ENCODE measurements at places on chromosomes 7 and 10. TPM values are rescaled to one million over a fixed set of nuclear protein-coding genes. Genes with fewer than 3 reads are reported as not detected.

- H3K27me3 ChIP-seq: peaks cover 2% of the 10 kb centered on the region
- H3K27ac ChIP-seq: no peak overlapping the region
- H3K4me3 ChIP-seq: no peak overlapping the region
These were observed 63.7 kb downstream of the CELF2 start for GRCh38 chr10:11081408-11081807.

DNA sequence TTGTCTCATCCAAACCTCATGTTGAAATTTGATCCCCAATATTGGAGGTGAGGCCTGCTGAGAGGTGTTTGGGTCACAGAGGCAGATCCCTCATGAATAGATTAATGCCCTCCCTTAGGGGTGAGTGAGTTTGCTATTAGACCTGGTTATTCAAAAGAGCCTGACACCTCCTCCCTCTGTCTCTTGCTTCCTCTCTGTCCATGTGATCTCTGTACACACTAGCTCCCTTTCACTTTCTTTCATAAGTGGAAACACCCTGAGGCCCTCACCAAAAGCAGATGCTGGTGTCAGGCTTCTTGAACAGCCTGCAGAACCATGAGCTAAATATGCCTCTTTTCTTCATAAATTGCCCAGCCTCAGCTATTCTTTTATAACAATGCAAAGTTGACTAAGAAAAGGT is 447.1 kb downstream of the MDFIC start:
- no peak for DNase-seq
- H3K36me3 ChIP-seq: no peaks in the 10 kb centered on the region
- H3K4me1 ChIP-seq: peaks cover 3% of the 10 kb centered on the region
- H3K27ac ChIP-seq: no peak overlapping the region
- H3K4me3 ChIP-seq: no peak overlapping the region
- H3K27me3 ChIP-seq: no peaks in the 10 kb centered on the region

- H3K4me1 ChIP-seq: no peaks in the 10 kb centered on the region
- no peak overlapping the region for H3K4me3 ChIP-seq
- no peaks in the 10 kb centered on the region for H3K36me3 ChIP-seq
- no peak overlapping the region for H3K27ac ChIP-seq
These were observed 105.4 kb upstream of the KIF5B start for GRCh38 chr10:32161586-32161985.

GRCh38 chr7:77664715-77665114 is 31.5 kb upstream of the RSBN1L start:
- H3K27me3 ChIP-seq: no peaks in the 10 kb centered on the region
- no peak overlapping the region for H3K27ac ChIP-seq
- H3K4me3 ChIP-seq: no peak overlapping the region
- H3K36me3 ChIP-seq: no peaks in the 10 kb centered on the region

DNA sequence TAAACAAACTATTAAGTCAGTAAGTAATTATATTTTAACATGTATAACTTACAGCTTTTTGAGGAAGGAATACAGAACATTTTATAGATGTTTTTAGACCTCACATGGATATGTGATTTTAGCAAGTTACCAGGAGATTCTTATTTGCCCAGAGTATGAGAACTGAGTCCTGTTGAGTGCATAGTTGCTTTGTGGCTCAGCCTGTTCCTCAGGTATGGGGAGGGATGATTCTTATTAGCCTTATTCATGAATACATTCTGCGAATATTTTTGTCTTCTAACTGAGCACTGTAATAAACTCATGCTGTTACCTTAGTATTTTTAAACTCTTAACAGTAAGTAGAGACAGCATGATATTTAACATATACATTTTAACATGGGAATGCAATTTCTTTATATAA is 17.9 kb downstream of the BTAF1 start:
- H3K4me1 ChIP-seq: peaks cover 11% of the 10 kb centered on the region
- no peak overlapping the region for H3K27ac ChIP-seq
- H3K4me3 ChIP-seq: no peak overlapping the region

DNA sequence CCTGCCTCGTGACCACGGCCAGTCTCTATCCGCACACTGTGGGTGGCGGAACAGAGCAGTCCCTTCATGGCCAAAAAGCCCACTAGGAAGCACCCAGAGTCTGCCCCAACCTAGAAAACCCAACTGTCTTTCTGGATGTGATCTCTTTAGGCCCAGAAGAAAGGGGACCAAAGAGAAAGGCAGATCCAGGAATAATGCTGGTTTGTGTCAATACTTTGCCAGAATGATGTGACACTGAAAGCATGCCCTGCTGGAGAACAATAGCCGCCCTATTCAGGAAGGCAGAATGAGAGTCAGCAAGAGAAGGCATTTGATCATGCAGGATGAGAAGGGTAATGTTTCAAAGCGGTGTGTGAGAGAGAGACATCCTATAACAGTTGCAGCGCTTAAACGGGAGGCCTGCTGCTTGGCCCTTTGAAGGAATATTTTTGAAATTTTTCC is 274.7 kb downstream of the USP6NL start:
- H3K4me1 ChIP-seq: peaks cover 30% of the 10 kb centered on the region
- DNase-seq: no peak
- no peak overlapping the region for H3K4me3 ChIP-seq
- H3K27me3 ChIP-seq: no peaks in the 10 kb centered on the region

DNA sequence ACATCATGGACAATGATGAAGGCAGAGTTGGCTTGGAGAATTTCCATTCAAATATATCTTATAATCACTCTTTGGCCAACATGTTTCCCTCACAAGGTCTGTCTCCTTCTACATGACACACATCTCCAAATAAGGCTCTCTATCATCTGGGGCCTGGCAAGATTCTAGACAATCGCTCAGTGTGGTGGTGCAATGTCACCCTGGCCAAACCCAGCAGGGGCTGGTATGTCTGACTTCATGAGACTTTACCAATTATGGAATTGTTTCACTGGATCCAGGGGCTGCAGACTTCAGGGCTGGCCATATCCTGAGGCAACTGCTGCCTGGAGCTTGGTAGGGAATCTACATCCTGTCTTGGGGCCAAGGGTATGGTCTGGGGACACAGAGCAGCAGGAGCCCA is 319.0 kb downstream of the PLXNA4 start:
- H3K36me3 ChIP-seq: no peaks in the 10 kb centered on the region
- no peak overlapping the region for H3K27ac ChIP-seq
- no peak for DNase-seq
- H3K27me3 ChIP-seq: no peaks in the 10 kb centered on the region
- H3K4me3 ChIP-seq: no peak overlapping the region

DNA sequence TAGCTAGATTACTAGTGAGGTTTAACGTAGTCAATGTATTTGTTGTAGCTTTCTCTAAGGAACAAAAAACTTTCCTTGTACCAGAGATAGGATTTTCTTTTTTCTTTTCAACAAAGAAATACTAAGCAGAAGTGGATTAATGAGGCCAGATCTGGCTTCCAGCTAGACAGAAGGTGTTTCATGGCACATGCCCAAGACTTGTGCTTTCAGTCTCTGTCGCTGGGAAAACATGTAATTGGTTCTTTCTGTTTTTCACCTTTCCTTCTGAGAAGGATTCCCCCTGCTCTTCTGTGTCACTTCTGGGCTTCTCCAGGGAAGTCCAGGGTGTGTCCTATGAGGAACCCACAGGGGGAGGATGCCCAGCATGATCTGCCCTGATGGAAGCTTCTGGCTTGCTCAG is 492.2 kb downstream of the CCSER2 start:
- peaks cover 5% of the 10 kb centered on the region for H3K27me3 ChIP-seq
- no peaks in the 10 kb centered on the region for H3K36me3 ChIP-seq
- no peak overlapping the region for H3K4me3 ChIP-seq
- no peak for DNase-seq
- H3K4me1 ChIP-seq: no peaks in the 10 kb centered on the region
- H3K27ac ChIP-seq: no peak overlapping the region

GRCh38 chr10:37860494-37861190 is 3.2 kb upstream of the ZNF248 start:
- no peak for DNase-seq
- peaks cover 25% of the 10 kb centered on the region for H3K4me1 ChIP-seq
- no peaks in the 10 kb centered on the region for H3K27me3 ChIP-seq
- H3K27ac ChIP-seq: no peak overlapping the region
- no peak overlapping the region for H3K4me3 ChIP-seq

DNA sequence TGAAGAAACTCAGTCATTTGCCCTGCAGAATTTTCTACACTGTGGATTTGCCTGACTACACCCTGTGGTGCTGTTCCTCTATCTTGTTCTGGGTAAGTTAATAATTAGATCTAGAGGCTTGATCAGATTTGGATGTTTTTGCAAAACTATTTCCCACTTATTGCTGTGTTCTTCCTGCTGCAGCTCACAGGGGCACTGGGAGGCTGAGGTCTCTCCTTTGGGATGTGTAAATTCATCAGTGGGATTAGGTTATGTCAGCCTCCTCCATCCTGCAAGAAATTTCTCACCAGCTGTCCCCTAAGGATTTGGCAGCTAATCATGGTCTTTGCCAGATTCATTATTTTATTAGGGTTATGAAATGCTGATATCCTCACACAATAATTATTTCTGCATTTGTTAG is 148.1 kb upstream of the ZNF32 start:
- no peaks in the 10 kb centered on the region for H3K36me3 ChIP-seq
- no peaks in the 10 kb centered on the region for H3K4me1 ChIP-seq
- H3K27ac ChIP-seq: no peak overlapping the region
- H3K4me3 ChIP-seq: no peak overlapping the region
- H3K27me3 ChIP-seq: peaks cover 12% of the 10 kb centered on the region

DNA sequence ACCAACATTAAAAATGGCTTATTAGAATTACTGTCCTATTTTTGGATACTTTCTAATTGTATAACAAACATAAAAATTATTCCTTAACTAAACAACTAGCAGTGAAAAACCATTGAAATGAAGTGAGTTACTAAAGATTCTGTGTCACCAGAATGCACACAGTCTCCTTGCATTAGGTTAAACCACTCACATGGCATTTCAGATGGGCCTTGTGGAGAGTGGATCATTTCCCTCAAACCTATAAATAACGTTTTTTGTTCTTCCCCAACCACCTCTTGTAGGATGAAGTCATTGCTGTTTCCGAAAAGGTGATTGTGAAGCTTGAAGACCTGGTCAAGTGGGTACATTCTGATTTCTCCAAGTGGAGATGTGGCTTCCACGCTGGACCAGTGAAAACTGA is 38.4 kb downstream of the ARID5B start:
- no peak for DNase-seq
- H3K36me3 ChIP-seq: peaks cover 57% of the 10 kb centered on the region
- H3K27ac ChIP-seq: peak overlapping the region; percentile 84

DNA sequence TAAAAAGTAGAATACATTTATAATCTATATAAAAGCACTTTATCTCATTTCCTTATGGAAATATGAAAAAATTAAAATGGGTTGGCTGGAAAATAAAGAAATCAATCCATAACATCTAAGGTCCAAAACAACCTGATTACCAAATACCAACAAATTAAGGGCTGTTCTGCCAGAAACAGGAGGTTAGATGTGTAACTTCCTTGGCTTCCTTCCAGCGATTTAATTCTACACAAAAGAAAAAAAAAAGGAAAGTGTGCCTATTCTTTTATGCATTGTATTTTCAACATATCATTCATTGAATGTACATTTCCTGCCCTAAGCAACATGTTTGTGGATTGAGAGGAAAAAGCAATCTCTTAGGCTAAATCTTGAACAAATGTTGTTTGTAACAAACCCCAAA is 36.2 kb upstream of the USP6NL start:
- no peaks in the 10 kb centered on the region for H3K36me3 ChIP-seq
- no peak for DNase-seq
- H3K4me1 ChIP-seq: peaks cover under 1% of the 10 kb centered on the region

DNA sequence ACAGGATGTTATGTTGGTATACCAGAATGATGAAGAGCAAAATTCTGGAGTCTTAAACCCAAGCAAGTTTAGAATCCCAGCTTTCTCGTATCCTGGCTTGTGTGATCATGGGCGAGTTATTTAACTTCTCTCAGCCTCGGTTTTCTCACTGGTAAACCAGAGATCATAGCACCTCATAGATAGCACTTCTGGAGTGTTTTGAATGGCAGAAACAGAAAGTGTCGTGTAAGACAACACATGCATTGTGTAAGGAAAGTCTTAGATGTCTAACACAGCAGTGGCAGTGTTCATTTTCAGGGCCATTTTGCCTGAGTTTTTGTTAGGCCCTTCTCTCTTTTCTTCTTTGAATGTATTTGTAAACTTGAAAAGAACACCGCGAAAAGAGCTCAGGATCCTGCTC is 465.1 kb downstream of the AUTS2 start:
- H3K36me3 ChIP-seq: peaks cover 5% of the 10 kb centered on the region
- H3K27ac ChIP-seq: no peak overlapping the region
- no peak overlapping the region for H3K4me3 ChIP-seq
- no peak for DNase-seq
- peaks cover 8% of the 10 kb centered on the region for H3K4me1 ChIP-seq
- H3K27me3 ChIP-seq: no peaks in the 10 kb centered on the region

- peaks cover 40% of the 10 kb centered on the region for H3K36me3 ChIP-seq
- H3K27ac ChIP-seq: peak overlapping the region; percentile 98
- no peaks in the 10 kb centered on the region for H3K27me3 ChIP-seq
- peak overlapping the region; percentile 65 for H3K4me3 ChIP-seq
- H3K4me1 ChIP-seq: peaks cover 65% of the 10 kb centered on the region
- no peak for DNase-seq
These were observed 21.4 kb downstream of the STAMBPL1 start for GRCh38 chr10:88901206-88901983.

DNA sequence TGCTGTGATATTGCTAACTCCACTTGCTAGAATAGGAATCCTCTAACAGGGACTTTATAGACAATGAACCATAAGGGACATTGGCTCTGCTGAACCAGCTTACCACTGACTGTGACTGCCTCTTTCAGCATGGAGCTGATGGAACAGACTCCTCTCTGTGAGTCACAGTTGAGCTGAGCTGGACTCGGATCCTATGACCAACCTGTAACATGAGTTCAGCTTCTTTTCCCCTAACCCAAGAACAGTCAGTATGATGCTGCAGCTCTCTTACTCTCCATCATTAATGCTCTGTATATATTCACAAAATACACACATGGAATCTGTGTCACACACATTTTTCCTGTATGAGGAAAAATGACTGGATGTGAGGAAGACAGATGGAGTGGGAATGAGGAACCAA is 177.9 kb upstream of the BET1 start:
- no peak overlapping the region for H3K4me3 ChIP-seq
- no peak for DNase-seq
- H3K27me3 ChIP-seq: no peaks in the 10 kb centered on the region
- H3K4me1 ChIP-seq: peaks cover 20% of the 10 kb centered on the region
- H3K36me3 ChIP-seq: no peaks in the 10 kb centered on the region

GRCh38 chr7:51140199-51141164 is 176.1 kb downstream of the COBL start:
- peaks cover 2% of the 10 kb centered on the region for H3K4me1 ChIP-seq
- H3K4me3 ChIP-seq: no peak overlapping the region
- DNase-seq: no peak
- H3K27ac ChIP-seq: no peak overlapping the region
- H3K27me3 ChIP-seq: peaks cover 4% of the 10 kb centered on the region
- no peaks in the 10 kb centered on the region for H3K36me3 ChIP-seq

Gene EFCAB10
- not detected for total RNA-seq

Gene TIMM23
- 47.2 TPM for total RNA-seq

- no peak overlapping the region for H3K4me3 ChIP-seq
- peaks cover 28% of the 10 kb centered on the region for H3K4me1 ChIP-seq
- H3K27ac ChIP-seq: no peak overlapping the region
- no peaks in the 10 kb centered on the region for H3K27me3 ChIP-seq
- no peak for DNase-seq
These were observed 22.4 kb downstream of the MTURN start for GRCh38 chr7:30157204-30157603.

Measured in activated B cell treated with CpG ODN at 0.5 μM for 24 hours (primary cell).